ENCODE measurements at places on chromosomes 7 and 10.

- peak; percentile 65 for DNase-seq
Observed at GRCh38 chr10:68897336-68897741, 3.8 kb upstream of the DDX50 start.

DNA sequence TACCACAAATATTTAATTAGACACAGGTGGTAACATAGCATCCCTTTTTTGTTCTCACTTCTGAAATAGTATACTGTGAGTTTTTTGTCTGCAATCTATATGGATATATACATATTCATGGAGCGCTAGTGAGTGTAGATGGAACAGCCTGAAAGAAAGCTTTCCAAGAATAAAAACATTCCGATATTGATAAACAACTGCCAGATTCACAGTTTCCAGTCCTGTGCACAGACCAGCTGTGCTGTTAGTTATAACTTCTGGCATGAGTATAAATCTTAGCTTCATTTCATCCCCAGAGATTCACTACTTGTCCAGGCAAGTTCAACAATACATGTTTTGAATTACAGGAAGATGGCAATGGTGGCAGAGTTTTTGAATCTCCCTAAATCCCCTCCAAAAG is 467.1 kb upstream of the STEAP1 start:
- no peak for DNase-seq

GRCh38 chr10:61993711-61994401 is 92.4 kb downstream of the ARID5B start:
- no peak for DNase-seq

- DNase-seq, result no peak
Observed at GRCh38 chr10:110514848-110515247, 17.1 kb downstream of the DUSP5 start.

DNA sequence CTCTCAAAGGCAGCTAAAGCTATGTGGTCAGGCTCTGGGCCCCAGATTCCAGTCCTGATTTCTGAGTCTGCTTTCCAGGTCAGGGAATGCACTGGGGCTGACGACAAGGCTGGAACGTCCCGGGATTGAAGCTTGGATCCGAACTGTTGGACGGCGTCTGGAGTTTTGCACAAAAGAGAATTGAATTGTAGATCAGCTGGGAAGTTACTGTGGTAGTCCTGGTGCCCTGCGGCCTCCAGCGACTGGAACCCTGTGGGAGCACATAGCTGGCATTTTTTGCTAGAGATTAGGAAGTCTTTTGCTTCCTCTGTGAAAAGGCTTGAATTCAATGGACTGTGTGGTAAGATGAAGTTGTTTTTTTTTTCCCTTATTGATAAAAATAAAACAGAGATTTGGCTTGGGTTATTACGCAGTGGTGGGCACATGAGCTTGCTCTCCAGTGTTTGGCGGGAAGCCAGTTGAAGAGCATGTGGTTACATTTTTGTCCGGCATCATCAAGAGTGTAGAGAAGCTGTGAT is at the start of gene HK1:
Gene HK1, plus strand, starts transcription at position 51 of the 518 bp plus-strand sequence.
- no peak for DNase-seq

GRCh38 chr7:1226186-1226901 is 6.3 kb upstream of the UNCX start:
- peak; percentile 82 for DNase-seq

- peak; percentile 21 for DNase-seq
Observed at GRCh38 chr10:129892548-129893052, 71.5 kb downstream of the EBF3 start.

- DNase-seq, result peak; percentile 96
Observed at GRCh38 chr7:29289156-29290021, 94.8 kb downstream of the CHN2 start.

DNA sequence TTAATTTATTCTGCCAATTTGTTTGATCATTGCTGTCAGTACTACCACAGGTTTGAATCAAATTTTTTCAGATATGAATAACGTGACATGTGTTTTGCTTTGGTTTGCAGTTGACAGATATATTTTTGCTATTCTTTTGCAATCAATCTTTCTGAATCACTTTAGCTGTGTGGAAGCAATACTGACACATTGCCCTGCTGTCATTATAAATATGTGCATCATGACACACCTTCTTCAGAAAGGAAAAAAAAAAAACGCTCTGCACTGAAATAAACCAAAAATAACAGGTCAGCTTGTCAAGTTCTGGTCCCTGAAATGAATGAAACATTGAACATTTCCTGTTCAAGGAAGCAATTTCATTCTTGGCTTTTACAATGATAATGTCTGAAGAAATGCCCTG is 93.8 kb upstream of the FAM13C start:
- DNase-seq, result no peak

DNA sequence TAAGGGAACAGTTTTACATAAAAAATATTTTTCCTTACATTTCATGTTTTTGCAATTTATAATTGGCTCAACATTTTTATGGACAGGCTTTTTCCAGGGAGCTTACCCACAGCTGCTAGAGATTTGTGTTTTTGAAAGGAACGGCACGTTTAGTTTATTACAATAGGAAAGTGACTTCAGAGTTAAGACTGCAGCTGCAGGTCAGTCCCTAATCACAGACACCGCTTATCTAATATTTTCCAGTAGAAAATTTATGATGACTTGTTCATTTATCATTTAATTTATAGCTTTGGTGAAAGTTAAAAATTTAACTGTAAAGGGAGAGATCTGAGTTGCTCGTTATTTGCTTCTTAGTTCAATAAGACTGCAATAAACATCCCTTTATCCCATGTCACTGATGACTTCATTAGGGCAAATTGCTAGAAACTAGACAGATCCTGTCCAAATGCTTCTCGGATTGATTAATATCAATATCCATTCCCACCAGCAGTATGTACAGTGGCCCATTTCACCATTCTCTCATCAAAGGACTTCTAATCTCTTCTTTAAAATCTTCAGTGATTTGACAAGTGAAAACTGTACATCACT is 97.0 kb upstream of the ODAD2 start:
- no peak for DNase-seq

DNA sequence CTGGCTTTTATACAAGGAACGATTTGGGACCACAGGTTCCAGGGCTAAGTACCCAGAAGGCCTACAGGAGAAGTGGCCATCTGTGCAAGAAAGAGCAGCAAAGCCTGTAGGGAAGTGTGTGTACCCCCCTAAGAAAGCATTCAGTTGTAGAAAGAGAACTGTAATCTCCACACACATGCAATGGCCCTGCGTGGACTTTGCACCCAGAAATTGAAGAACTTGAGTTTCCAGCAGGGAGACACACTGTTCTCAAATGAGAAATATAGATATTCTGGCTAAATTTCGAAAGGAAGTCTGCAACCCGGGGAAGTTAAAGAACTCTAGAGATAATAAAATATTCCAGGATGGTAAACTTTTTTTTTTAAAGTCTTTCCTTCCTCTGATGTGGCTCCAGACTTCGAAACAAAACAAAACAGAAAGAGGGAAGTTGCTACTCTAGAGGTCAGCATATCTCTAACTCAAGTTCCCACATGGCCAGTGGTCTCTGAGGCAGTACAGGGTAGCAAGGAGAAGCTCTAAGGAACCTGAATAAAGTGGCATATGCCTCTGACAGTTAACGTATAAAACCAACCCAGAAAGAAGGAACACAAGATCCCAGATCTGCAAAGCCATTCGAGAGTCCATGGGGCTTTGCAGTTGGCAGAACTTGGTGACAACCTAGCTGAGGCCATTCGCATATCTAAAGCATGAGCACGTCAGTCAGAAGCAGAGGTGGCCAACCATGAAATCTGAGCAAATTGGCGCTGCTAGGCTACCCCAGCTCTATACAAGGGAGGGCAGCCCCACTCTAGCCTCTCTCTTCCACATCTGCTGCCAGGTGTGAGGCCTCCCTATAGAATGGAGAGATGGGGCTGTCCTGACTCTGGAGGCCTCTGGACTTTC is 56.6 kb downstream of the ELMO1 start:
- DNase-seq, result no peak

GRCh38 chr7:47945261-47946015 is 2.8 kb downstream of the PKD1L1 start:
- DNase-seq, result peak; percentile 59

DNA sequence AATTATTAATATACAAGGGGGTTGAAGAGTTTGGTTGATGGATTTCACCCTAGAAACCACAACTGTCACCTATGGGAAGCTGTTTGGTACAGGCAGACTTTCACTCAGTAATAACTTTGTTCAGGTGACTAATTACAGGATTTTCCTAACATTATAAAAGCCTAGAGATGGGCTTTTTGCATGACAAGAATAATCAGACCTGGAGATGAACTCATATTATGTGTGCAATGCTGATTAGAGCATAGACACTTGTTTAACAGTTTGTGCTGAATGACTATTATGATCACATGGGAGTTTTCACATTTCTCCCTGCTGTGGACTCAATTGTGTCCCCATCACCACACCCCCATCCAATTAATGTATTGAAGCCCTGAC is 90.2 kb upstream of the STEAP4 start:
- DNase-seq, result no peak

GRCh38 chr7:108134486-108134885 is 4.3 kb upstream of the LAMB4 start:
- DNase-seq, result no peak
